ENCODE measurements at places on chromosomes 4 and X.

DNA sequence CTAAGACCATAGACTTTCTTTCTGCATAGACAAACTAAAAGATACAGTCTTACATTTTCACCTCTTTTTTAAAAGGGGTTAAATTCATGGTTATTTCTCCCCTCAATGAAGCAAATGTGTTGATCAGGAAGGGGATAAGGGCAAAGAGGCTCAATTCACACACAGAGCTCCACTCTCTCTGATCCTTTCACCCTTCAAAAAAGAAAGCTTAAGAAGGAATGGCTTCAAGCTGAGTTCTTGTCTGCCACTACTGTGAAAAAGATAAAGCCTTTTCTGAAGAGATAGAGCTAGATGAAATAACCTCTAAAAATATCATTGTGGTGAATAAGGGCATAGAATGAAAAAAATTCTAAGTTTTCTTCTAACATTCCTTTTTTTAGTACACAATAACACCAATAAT is 28.3 kb downstream of the SEPSECS start:
- DNase-seq: no peak

DNA sequence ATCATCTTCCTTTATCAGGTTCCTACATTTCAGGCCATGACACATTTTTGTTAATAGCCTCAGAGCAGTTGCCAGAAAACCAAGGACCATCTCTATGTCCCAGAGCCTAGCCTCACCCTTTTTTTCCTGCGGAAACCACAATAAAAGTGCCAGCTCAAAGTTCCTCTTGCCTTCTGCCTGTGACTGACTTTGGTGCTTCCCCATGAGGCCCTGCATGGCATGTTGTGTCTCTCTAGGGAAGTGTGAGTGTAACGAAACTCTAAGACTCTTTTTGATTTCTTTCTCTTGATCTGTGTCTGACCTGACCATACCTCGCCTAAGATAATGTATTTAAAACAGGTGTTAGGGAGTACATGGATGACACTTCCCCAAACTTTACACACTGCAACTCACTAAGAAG is 642.3 kb upstream of the BOD1L1 start:
- no peak for DNase-seq

DNA sequence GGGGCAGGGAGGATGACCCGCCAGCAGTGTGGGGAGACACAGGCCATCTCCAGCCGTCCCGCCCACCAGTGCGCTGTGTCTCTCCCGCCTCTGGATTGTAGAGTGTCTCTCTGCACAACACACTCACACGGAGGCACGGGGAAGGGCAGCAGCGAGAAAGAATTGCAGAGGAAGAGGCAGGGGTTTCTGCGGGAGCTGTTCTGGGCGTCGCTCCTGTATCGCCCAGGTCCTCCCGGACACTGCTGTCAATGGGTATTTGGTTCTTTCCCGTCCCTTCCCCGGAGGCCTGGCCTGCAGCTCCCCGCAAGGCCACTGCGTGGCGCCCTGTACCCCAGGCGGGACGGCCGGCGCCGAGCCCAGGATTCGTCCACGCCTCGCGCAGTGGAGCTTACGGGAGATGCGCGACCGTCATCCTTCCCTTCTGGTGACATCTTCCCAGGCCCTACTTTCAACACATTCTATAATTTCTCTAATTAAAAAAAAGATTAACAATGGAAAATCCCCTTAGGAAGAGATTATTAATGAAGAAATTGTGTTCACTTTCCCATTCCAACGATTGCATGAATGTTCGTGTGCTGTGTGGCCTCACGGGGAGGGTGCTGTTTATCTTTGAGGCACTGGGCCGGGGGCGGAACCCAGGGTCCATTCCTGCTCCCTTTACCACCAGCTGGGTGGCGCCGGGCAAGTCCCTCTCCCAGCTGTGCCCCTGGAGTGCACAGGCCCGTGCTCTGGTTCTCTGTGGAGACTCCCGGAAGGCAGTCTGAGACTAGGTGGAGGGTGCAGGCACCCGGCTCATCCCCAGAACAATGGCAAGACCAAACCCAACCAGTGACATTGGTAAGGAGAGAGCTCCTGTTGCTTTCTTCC is 95.7 kb downstream of the CPZ start:
- DNase-seq: no peak

- no peak for DNase-seq
Observed at GRCh38 chrX:133685822-133686221, 270.5 kb upstream of the GPC4 start.

- no peak for DNase-seq
Observed at GRCh38 chrX:5409106-5409505, 819.6 kb downstream of the NLGN4X start.

DNA sequence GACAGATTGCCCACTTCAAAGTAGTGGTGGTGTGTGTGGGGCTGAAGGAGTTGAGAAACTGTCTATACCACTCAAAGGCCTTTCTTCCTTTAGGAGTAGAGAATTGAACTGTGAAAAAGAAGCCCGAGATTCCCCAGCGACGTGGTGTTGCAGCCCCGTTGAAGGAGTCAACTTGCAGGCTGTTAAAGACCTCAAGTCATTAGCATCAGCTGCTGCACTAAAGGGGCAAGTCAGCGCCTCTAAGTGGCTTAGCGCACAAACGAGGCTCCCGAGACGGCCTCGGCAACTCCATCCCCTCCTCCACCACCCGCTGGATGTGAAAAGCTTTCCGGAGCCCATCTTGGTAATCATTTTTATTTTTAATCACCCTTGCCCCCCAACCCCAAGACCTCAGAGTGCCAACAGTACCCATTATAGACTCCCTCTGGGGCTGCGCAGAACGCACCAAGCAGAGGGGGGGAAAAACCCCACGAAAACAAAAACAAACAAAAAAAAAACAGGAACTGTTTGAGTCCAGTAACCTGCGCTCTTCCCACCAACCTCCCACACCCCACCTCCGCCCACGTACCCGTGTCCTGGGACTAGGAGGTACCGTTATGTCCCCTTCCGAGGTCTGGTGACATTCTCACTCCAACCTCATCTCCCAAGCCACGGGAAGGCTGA is 913 bp upstream of the PRDM8 start:
- no peak for DNase-seq

DNA sequence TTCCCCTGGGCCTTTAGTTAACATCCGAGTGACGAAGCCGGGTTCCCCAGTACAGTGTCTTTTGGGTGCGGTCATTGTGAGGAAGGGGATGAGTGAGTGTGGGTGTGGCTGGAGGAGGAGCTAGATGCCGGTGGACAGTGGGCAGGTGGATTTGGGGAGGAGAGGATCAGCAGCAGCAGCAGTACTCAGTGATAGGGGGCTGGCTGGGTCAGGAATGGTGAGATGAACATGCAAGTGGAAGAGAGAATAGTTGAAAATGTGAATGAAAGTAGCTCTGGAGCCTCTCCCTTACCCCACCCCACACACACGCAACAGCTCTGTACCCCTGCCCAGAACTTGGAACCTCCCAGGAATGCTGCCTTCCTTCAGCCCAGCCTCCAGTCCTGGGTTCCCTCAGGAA is 4.5 kb downstream of the TSR2 start:
- DNase-seq: no peak

- peak; percentile 58 for DNase-seq
Observed at GRCh38 chr4:150974750-150975149, 40.3 kb downstream of the LRBA start.

DNA sequence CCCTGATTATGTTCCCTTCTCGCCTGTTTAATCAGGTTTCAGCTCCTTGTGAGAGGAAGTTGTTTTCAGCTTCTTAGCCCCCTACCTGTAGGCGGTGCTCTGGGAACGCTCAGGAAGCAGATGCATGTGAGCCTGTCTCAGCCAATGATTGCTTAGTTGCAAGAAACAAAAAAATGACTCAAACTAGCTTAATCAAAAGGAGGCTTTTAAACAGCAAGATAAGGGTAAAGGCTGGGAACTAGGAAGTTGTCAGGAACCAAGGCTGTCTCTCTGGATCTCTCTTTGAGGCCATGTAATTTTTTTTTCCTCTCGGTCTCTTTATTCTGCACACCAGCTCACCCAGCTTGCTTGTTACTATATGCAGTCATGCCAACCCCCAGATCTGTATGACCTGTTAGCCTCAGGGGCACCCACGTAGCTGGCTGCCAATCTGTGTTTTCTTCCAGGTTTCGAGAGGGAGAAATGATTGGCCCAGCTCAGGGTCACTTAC is 109.1 kb downstream of the PTTG2 start:
- DNase-seq: peak; percentile 67

DNA sequence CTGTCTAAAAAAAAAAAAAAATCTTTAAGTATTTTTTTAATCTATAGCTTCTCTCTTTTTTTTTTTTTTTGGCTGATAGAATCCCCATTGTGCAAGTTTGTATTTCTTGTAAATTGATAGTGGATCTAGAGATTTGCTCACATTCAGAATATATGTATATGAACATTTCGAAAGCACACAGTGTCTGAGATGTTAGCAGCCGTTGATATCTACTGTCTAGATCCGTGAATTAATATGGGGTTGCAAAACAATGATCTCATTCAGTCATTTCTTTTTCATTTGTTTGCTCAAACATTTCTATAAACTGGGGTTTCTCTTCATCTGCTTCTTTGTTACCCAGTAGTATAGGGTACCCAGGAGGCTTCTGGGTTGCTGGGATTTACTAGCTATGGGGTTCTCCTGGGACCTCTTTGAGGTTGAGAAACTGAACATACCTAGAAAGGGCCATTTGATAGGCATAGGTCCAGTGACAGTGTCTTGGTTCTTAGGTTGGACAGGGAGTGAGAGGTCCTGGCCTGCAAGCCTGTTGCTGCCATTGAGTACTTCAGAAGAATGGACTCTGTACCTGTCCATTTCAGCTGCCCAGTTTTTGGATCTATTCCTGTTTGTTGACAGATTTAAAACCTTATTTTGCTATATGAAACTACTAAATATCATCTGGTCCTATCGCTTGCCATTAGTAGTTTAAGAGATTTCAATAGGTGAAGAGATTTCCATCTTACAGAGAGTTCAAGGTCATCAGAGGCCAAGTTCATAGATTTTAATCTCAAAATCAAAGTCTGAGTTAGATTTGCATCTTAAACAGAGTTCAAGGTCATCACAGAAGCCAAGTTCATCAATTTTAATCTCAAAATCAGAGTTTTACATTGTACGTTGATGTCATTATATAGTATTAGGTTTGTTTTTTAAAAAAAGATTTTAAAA is 50.8 kb downstream of the WWC2 start:
- DNase-seq: no peak

GRCh38 chr4:94305466-94306225 is 37.0 kb downstream of the HPGDS start:
- DNase-seq: no peak

DNA sequence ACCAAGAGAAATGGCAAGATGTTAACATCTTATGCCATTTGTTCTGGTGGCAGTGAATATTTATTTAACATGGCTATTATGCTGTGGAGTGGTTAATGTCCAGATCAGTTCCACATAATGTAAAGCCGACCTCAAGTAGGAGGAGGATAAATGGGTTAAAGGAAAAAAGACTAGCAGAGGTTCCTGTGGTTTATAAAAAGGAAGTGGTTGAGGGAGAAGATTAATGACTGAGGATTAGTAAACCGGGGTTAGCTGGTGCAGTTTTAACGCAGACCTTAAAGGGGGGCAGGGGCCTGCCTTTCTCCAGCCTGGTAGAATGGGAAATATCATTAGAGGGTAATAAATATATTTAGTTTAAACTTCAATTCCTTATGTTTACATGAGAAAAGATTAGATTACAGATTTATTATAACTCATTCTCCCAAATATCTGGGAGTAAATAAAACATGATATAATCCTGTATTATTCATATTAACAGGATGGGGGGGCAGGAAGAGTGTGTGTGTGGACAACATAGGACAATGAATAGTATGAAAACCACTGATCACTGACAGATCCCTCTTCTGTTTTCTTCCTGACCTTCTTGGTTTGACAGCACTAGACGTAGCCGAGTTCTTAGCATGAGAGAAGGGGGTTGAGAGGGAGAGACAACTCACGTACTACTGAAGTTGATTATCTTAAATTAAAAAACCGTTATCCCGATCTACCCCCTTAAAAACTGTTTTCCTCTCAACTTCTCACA is 124.1 kb upstream of the LIMCH1 start:
- DNase-seq: no peak

DNA sequence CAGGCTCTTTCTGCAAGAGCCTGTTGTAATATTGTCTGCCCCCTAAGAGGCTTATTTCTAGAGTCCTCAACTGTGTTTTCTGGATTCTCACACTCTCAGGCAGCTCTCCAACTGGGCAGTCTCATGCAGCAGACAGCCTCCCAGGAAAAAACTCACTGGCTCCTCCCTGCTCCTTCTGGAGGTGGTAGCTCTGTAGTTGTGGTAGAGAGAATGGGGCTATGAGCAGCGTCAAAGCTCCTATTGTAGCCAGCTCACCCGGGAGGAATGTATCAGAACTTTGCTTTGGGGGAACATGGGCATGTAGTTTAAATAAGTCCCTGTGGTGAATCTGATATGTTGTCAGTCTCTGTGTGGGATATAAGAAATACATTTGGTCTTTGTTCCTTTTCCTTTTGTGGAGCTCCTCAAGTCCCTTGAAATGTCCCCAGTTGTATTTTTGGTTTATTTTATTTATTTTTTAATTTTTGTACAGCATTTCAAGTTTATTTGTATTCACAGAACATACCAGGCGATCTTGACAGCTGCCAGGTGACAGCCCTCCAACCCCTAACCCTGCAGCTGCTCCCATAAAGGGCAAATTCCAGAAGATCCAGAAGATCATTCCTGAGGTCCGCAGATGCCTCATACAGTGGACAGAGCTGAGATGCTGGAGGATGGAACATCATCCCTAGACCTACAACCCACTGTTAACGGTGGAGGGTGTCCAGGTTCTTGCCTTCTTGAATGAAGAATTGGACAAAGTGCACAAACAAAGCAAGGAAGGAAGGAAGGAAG is 45.7 kb downstream of the TRIM61 start:
- DNase-seq: no peak

GRCh38 chr4:71832049-71832448 is 48.2 kb upstream of the GC start:
- no peak for DNase-seq

DNA sequence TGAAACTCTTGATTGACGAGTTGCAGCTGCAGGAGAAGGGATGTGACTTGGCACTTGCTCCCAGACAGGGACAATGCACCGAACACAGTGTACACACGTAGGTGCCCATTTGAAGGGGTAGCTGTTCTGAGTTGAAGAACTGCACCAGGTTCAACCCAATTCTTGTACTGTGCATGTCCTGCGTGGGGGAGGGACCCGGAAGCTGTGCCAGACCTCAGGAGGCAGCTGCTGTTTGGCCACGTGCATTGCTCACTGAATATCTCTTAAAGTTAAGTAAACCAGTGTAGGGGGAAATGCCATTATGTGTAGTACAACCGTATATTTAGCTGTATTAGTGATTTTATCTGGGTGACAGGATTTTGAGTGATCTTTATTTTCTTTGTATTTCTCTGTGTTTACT is 12.0 kb upstream of the RBBP7 start:
- peak; percentile 41 for DNase-seq

GRCh38 chr4:119559044-119559647 is 69.5 kb downstream of the PDE5A start:
- DNase-seq: peak; percentile 25

GRCh38 chr4:80219301-80220025 is 22.2 kb downstream of the PRDM8 start:
- no peak for DNase-seq

DNA sequence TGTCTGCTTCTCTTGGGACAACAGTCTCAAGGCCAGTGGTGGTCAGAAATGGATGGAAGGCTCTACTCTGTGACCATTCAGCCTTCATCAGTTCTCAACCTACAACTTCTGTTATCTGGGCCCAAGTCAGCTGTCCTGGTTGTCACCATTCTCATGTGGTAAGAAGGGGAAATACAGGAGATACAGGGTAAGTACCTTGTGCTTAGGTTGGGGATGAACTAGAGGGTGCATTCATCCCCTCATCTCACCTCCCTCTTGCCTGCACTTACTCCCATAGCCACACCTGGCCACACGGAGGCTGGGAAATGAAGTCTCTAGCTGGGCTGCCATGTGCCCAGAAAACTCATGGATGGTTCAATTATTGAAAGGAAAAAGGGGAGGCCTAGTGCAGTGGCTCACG is 44.9 kb downstream of the FAM184B start:
- DNase-seq: no peak
